ENCODE measurements at places on chromosomes 7 and 10.

- DNase-seq: no peak
Measured at GRCh38 chr7:144594580-144594979, 191.1 kb upstream of the NOBOX start.

GRCh38 chr7:69994886-69995542, 396.7 kb downstream of the AUTS2 start:
- no peak for DNase-seq

DNA sequence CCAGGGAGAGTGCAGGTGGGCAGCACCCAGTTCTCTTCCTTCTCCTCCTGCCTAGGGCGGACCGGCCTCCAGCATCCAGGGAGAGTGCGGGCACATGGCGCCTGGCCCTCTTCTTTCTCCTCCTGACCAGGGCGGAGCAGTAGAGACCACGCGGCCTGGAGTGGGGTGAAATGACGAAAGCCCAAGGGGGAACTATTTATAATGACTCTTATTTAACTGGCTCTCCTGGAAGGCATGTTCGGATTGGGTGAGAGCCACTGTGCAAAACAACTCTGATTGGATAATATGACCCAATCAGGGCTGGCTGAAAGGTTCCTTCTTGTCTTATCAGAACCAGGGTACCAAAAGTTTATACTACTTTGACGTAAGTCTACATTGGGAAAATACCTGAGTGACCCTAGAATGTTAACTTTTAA, 63.1 kb downstream of the ZNF37A start:
- no peak for DNase-seq

- no peak for DNase-seq
Measured at GRCh38 chr10:28317760-28318159, 14.9 kb upstream of the MPP7 start.

- no peak for DNase-seq
Measured at GRCh38 chr10:101772895-101773761, 2.8 kb downstream of the FGF8 start.

DNA sequence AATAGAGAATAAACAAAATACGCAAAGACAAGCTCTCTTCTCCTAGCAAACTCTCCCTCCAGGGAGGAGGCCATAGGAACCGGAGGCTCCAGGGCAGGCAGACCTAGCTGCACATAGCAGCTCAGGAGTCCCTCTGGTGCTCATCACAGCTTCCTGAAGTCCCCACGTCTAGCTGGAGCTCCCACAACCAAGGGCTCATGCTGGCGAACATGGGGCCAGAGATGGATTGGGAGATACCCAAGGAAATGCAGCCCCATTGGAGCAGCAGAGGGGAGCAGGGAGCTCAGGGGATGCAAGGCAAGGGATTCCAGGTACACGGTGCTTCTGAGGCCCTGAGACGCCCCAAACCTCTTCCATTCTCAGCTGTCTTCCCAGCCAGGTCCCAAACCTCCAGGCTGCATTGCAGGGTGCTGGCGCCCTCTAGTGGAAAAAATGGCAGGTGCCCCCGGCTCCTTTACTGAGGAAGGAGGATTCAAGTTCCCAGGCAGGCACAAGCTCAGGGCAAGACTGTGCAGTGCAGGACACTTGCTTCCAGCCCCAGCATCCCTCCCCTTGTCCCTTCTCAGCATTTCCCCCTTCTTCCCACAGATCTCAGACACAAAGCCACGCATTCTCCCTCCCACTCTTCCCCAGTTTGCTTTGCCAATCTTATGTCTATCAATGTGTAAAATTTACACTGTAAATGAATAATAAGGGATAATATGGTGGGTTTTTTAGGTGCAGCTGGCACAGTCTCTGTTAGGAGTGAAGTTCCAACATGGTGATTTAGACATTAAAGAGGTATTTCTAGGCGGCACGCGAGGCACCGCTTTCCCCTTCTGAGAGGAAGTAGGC, 46.2 kb downstream of the GPAM start:
- DNase-seq: peak; percentile 94

DNA sequence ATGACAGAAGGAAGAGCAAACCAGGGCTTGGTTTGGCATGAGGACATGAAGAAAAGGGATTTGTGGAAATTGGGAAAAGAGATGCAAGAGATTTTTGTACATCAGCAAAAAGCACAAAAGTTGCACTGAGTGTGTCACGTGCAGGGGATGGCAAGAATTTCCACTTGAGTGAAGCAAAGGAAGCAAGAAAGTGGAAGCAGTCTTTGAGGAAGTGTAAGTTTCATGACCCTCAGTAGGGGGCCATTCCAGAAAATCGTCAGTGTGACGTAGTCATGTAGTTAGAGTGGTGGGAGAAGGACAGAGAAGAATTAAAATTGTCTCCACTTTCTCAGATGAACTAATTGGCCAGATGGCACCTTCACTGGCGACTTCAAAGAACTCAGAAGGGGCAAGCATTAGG, 123.3 kb upstream of the FZD1 start:
- DNase-seq: no peak

- DNase-seq: peak; percentile 15
Measured at GRCh38 chr10:50417486-50417885, 166.2 kb upstream of the ASAH2 start.

DNA sequence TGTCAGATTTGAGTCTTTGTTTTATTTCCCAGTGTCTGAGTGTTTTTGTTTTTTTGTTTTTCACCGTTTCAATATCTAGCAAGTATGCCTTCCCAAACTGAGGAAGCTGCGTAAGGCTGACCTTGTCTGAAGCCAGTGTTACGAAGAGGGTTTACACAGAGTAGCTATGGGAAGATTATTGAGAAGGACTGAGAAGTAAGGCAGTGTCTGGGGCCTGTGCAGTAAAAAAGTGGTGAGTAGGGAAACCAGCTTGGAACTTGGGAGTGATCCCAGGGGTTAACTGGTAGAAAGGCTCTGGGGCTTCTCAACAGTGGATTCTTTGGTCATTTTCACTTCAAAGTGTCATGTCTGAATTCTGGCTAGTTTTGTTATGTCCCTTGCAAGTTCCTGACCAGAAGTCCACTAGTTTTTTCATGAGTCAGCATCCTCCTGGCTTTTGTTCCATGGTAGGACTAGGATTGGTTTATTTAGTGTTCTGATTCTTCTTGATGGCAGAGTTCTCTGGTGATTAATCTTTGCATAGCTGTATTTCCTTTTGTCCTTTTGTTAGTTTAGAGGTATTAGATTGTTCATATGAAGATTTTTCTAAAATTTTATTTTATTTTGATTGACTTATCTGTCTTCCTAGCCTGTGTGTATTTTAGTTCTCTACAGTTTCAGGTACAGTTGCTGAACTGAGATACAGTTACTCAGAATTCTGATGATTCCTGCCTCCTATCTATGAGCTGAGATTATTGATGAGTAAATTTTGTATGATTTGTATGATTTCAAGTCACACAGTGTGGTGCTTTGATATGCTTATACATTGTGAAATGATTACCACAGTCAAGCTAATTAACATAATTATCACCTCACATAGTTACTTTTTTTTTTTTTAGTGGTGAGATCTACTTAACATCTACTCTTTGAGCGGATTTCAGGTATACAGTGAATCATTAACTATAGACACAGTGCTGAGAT, 19.0 kb downstream of the GARS1 start:
- DNase-seq: peak; percentile 26

DNA sequence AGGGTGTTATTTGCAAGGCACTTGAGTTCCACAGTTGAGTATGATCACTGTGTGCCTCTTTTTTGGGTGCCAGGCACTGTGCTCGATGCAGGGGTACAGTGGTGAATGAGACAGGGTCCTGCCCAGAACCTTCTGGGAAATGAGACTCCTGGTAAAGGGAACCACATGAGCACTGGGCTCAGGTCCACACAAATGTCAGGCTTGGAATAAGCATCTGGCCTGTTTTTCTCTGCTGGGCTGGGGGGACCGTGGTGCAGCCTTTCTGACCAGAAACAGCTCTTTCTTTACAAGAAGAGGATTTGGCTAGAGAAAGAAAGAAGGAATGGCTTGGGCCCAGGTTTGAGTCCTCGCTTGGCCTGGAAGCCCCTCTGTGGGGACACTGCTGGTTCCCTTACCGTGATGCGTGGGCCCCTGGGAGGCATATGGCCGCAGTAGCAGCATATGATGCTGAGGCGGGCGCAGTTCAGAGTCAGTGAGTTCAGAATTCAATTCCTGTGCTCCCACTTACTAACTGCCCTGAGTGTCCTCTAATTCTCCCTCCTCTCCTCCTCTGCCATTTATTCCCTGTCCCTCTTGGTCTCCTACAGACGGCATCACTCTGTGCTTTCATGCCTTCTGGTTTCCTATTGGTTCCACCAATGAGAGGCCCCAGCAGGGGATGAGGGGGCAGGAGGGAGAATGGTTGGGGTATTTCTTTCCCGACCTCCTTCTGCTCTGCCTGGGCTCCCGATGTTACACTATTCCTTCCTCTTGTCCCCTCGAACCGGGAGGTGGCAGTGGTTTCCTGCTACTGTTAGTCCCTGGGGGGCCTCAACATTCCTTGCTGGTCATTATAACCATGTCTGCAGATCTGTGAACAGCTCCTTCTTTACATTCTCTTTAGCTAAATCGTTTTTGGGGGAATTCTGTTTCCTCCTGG, 9.6 kb upstream of the KCP start:
- DNase-seq: no peak

DNA sequence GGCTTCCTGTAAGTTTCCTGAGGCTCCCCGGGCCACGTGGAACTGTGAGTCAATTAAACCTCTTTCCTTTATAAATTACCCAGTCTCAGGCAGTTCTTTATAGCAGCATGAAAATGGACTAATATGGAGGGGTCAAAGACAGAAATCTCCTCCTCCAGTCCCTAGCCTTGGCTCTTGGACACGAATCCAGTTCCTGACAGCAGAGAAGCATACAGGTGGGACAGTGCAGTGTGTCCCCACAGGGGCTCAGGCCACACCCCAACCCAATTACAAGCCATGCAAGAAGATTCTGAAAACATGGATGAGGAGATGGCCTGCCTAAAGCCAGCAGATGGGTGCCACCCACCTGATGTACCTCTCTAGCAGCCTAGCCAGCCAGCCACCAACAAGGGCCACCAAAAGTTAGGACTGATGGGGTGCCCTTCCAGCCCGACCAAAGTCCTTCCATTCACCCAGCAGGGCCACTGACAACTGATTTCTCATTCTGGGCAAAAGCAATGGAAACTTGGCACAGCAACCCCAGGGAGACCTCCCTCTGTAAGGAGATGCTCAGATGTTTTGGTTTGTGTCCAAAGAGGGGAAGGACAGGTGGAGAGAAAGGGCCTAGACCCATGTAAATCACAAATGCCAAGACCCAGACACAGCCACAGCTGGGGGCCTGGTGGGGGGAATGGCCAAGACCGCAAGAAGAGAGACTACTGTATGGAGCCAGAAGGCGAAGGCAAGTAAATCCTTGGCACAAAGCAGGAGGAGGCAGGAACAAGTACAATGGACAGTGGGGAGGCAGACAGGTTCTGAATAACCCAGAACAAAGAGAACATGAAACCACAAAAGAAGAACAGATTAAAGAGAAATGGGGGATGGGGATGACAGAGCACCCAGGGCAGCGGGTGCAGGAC, 13.6 kb downstream of the GPRIN2 start:
- no peak for DNase-seq

GRCh38 chr7:24284699-24285506, 913 bp downstream of the NPY start:
- peak; percentile 12 for DNase-seq

GRCh38 chr10:20976891-20977290, 79.8 kb upstream of the NEBL start:
- DNase-seq: no peak

- peak; percentile 47 for DNase-seq
Measured at GRCh38 chr7:2354939-2355704, 495 bp downstream of the EIF3B start.

GRCh38 chr10:306675-307185, 171.5 kb downstream of the ZMYND11 start:
- DNase-seq: no peak

DNA sequence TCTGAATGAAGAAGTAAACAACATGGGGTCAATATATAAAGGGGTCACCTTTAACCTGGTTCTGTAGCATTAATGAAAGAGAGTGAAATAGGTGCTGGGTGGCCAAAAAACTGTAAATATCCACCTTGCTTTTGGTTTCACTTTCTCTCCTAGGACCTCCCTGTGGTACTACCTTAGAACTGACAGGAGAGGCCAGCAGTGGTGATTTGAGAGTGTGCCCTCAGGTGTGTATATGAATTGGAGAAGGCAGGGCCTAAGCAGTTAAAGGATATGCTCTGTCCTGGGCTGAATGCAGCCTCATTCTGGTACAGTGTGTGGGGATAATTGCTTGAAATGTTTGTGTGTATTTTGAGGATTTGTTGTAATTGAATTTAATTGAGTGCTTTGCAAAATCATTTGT, 62.0 kb downstream of the BBS9 start:
- no peak for DNase-seq

DNA sequence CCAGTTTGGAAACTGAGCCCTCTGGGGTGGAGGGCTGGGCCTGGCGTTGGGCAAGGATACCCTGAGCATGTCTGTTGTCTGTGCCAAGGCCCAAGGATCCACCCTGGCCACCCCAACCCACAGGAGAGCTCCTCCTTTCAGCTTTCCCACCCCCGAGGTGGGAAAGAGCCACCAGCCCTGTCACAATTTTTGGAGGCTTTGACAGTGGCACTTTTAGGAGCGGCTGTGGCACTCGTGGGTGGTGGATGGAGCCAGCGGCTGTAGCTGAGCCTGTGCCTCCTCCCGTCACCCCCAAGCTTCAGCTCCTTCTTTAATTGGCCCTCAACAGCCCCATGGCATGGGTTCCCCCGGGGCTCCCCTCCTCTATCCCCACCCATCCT, 18.2 kb upstream of the ZNF862 start:
- DNase-seq: no peak

DNA sequence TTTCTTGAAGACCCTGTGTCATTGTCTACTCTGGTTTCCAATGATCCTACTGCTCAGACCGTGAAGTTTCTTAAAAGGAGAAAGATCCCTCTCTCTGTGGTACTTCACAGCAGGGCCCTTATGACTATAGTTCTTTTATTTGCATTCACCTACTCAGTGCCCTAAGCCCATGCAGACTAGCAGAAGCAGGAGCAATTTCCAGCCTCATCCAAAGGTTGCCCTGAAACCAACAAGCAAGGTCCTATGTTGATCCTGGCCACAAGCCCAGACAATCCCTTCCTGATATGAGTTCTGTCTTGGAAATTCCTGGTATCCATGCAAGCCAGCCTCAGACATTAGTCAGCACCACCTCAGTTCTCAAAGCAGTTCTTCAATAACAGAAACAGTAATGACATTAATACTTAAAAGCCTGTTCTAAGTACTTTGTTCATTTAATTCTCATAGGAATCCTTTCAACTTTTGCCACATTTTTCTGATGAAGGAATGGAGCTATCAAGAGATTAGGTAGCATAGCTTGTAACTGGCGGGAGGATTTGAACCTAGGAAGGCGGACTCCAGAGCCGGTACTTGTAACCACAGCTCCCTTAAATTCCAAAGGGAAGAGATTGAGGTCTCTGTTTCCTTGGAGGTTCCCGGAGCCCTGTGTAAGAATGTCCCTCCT, 58.1 kb upstream of the ST8SIA6 start:
- DNase-seq: peak; percentile 53

GRCh38 chr10:17375936-17376584, 78.3 kb downstream of the ST8SIA6 start:
- DNase-seq: peak; percentile 7

DNA sequence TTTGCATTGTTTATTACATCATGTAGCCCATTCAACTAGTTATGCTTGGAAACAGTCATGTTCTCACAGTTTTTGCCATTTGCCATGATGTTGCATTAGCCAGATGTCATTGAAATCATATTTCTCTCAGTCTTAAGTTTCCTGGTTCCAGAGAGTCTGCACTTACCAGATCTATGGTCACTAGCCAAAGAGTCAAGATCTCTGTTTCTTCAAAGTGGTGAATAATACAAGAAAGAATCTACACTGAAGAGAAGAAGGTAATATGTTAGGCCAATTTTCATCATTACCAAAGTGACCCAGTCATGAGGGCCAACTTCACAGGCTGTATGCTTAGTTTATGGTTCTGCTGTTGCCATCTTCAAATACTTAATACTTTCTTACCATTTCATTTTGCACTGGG, 89.0 kb upstream of the PHYHIPL start:
- DNase-seq: no peak

- no peak for DNase-seq
Measured at GRCh38 chr7:92058040-92058439, 76.2 kb downstream of the CYP51A1 start.
